ENCODE measurements at places on chromosomes 4 and X.

GRCh38 chr4:24928708-24929107 lies 15.9 kb upstream of the CCDC149 start:
- DNase-seq: no peak

DNA sequence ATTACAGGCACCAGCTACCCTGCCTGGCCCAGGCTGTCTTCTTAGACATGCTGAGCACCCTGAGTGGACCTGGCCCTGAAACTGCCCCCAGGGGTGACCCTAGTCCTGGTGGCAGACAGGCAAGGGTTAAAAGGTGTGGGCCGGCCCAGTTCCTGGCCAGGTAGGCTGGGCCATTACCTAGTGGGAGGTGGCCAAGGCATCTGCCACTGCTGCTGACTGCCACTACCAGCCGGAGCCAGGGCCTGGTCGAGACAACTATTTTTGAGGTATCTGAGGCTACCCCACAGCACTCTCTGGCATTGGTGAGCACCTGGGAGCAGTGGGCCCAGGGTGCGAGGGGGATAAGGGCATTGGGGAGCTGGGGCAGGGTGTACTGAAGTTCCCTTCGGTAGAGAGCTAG lies at the start of gene CCDC120:
TSS of gene CCDC120 (plus strand) at position 206 of the 400 bp plus-strand sequence. CDS start 3,043 bp downstream, outside the sequence.
- no peak for DNase-seq

DNA sequence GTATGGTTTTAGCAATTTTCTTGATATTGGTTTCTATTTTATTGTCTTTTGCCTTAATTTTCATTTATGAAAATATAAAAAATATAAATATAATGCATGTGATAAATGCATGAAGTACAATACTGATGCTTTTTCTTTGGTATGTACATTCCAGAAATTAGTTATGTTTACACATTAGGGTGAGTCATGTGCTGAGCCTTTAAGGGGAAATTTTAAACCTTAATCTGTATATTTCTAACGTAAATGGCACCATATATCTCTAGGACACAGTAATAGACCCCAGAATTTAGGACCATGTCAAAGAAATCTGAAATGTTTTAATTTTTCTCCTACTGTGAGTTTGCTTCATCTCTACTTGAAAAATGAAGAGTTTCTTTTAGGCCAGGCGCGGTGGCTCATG lies 117.8 kb upstream of the SPRY1 start:
- no peak for DNase-seq

- no peak for DNase-seq
Observed at GRCh38 chr4:85149676-85150075, 183.2 kb upstream of the WDFY3 start.

DNA sequence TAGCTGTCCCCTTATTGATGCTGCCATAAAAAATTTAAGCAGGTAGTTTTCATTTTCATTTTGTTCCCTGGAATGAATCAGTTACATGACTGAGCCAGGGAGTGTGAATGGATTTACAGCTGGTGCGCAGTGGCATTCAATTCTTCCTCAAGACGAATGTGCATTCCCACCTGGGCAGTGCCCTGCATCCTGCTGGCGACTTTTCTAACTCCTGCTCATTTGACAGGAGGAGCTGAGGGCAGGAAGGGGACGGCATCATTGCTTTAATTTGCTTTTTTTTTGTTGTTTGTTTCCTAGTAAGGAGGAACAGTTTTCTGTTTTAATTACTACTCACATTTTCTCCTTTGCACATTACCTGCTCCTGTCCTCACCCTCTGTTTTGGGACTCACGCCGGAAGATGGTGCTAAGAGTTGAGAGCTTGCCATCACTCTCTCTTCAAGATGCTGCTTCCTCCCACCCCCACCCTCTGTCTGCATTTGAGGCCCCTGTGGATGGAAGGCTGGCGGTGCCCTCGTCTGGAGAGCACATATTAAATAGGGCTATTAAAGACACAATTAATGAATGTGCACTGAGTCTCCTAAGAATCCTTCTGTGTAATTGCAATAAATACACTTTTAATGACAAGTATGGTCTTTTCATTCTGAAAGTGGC lies 35.8 kb downstream of the PSAPL1 start:
- DNase-seq: no peak

- no peak for DNase-seq
Observed at GRCh38 chrX:134313418-134313817, 76.4 kb downstream of the CCDC160 start.

GRCh38 chr4:182929296-182929695 lies 12.1 kb upstream of the DCTD start:
- DNase-seq: no peak

- DNase-seq: no peak
Observed at GRCh38 chrX:43604753-43605152, 51.3 kb upstream of the MAOA start.

- no peak for DNase-seq
Observed at GRCh38 chrX:32896088-32896487, 315.3 kb downstream of the DMD start.

DNA sequence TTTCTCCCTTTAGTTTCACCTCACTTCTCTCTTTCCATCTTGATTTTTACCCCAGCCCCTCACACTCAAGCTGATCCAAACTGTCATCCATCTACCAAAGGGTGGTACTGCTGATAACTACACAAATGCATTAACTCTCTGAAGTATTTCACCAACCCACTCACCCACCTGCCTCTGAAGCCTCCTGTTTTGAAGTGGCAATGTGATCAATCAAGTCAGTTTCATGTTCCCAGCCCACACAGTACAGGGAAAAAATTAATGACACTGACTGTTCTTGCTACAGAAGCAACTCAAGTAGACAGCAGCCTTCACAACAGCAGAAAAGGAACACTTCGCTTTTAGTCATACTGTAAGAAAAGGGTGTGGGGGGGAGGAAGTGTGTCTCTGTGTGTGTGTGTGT lies 183.0 kb upstream of the NOCT start:
- DNase-seq: no peak

- no peak for DNase-seq
Observed at GRCh38 chr4:184775854-184776555, 42.1 kb upstream of the CENPU start.

DNA sequence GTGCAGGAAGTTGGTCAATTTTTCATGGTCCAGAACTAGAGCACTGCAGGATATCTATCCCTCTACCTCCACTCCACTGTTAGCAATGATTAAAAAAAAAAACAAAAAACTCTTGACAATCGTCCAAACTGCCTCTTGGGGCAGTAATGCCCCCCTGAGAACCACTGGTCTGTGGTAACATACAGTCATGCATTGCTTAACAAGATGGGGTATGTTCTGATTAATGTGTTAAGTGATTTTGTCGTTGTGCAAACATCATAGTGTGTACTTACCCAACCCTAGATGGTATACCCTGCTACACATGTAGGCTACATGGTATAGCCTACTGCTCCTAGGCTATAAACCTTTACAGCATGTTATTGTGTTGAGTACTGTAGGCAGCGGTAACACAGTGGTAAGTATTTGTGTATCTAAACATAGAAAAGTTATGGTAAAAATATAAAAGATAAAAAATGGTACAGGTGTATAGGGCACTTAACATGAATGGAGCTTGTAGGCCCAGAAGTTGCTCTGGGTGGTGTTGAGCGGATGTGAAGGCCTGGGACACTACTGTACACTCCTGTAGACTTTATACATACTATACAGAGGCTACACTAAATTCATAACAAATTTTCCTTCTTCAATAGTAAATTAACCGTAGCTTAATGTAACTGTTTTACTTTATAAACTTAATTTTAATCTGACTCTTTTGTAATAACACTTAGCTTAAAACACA lies 34.1 kb downstream of the ART3 start:
- DNase-seq: peak; percentile 1

GRCh38 chrX:140733766-140734342 lies 24.3 kb downstream of the LINC00632 start:
- peak; percentile 20 for DNase-seq

GRCh38 chr4:26342328-26343037 lies 21.7 kb downstream of the RBPJ start:
- no peak for DNase-seq

- DNase-seq: no peak
Observed at GRCh38 chrX:45110494-45110893, 90.2 kb downstream of the DIPK2B start.

- no peak for DNase-seq
Observed at GRCh38 chr4:122898370-122899150, 23.8 kb downstream of the NUDT6 start.

- no peak for DNase-seq
Observed at GRCh38 chr4:70382691-70383181, at the start of gene SMR3B. TSS of gene SMR3B (plus strand) at chr4:70383131. CDS start at chr4:70384511, 1,380 bp downstream.

GRCh38 chr4:153488006-153488891 lies 22.1 kb downstream of the TMEM131L start:
- no peak for DNase-seq

DNA sequence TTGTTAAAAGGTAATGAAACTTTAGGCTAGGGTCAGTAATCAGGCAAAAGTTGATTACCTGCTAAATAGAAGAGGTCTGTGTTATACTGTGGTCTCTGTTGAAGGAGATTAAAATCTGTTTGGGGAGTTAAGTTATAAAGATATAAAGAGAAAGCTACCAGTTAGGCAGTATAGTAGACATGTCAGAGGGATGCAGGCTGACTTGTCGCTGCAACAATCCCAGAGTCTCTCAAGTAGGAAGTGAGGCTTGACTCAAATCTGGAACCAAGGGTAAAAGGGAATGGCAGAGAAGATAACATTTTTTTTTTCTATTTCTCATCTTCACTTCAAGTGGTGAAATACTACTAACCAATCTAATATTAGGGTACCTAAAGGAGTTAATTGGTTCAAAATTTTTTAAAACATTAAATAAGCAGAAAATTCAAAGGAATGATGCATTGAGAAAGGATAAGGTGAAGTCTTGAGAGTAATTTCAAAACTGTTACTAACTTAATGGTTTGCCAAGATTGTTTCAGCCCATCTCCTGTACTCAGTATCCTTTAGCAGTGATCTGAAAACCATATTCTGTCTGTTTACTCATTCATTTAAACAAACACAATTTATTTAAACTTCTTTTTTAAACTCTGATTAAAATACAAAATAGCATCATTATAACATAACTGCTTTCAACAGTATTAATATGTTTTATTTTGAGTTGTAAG lies 12.8 kb downstream of the HERC3 start:
- DNase-seq: no peak

DNA sequence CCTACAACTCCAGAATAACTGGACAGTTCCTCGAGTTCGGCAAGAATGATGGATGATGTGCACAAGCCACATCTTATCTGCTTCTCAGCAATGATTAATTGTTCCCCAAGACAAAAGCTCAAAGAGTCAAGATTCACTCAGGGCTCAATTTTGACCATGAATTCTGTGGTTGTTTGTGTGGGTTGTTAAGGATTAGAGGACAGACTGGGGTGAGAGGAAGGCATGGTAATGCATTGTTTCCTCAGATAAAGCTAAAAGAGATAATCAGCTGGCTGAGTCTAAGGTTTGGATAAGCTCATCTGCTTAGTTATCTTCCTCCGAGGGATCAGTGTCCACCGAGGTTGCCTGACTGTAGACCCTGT lies 161.0 kb downstream of the CPEB2 start:
- no peak for DNase-seq

DNA sequence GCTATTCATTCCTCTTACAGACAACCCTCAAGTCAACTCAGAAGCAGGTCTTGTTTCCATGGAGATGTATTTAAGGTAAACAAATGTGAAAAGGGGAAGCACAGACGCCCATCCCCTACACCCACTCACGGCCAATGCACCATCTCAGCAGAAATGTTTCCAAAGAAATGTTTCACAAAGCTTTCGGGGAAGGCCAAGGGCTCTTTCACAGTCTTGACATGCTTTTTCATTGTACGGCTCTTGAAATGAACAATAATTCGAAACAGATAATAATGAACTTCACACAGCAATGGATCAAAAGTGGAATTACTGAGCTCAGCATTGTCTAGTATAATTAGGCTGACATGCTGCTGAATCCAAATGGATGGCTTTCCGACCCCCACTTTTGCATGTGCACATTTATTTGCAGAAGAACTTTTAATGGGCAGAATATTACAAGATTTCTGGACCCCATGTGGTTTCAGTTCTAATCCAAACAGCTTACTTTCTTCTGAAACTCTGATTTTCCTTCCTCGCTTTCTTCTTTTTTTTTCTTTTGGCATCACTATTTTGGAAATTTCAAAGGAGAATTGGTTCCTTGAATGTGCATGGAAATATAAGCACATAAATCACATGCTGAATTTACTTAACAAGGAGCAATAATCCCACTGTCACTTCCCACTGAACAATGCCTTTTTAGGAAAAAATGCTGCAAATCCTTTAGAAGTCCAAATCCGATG lies 160.9 kb downstream of the SMIM20 start:
- DNase-seq: no peak

- DNase-seq: no peak
Observed at GRCh38 chr4:37381040-37381668, 136.6 kb downstream of the NWD2 start.

DNA sequence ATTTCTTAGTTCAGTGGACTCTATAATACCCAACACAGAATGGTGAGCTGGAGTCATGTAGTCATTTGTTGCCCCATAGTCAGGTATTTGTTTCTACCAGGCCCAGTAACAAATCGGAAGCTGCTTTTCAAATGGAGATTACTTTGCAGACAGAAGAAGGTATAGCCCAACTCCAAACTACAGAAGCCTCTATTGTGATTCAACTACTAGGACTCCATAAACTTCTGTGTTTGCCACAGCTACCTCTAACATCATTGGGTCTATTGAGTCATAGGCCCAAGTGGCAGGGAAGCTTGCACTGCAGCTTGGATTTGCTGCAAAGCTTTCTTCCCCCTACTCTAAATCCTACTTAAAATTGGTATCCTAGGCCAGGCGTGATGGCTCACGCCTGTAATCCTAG lies 148.8 kb upstream of the STK26 start:
- DNase-seq: no peak

- DNase-seq: no peak
Observed at GRCh38 chr4:113603911-113604310, 157.6 kb downstream of the CAMK2D start.

DNA sequence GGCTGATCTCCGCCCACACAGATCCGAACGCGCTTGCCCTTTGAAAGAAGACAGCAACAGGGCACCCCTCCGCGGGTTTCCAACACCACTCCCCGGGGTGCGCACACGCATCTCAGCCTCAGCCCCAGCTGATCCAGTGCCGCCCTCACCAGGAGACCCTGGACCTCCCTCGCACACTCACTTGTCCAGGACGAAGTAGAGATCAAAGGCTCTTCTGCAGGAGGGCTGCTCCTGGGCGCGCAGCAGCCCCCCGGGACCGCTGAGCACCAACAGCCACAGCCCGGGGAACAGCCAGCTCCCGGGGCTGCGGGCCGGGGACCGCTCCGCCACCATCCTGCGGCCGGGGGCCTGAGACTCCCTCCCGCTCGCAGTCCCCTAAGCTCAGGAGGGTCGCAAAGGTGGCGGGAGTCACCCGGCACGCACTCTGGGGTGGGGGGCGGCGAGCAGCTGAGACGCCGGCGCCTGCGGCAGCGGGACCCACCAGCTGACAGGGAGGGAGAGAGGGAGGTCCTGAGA lies 743 bp downstream of the ANTXR2 start:
- peak; percentile 67 for DNase-seq

DNA sequence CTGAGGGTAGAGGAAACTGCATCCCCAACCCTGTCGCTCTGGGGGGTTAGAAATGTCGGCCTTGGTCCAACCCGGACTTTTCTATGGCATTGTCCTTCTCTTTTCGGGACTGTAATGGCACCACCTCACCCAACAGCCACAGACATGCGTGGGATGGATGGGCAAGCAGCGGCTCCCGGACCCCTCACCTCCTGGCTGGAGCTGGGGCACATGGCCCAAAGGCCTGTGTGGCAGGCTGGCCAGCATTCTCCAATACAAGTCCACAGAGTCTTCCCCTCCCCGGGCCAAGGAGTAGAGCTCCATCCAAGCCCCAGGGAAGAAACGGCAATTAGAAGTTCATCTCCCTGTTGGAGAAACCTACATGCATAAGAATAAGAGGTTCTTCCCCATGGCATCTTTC lies 142.9 kb downstream of the NR3C2 start:
- DNase-seq: no peak
